Activated T-helper 2 cell treated with anti-CD3 and anti-CD28 coated beads, Interferon-gamma antibody, Interleukin-2, Interleukin-4, amounts not matched to agents 10 μg/mL and 5 μg/mL and 100 μg/mL, durations not matched to agents 14 hours and 24 hours and 36 hours (primary cell): ENCODE measurements at places on chromosomes 2 and 18. TPM values are rescaled to one million over a fixed set of nuclear protein-coding genes. Genes with fewer than 3 reads are reported as not detected.

TP53I3 gene
- total RNA-seq: 2.7 and 3.1 TPM in 2 replicates

CD226 gene
- total RNA-seq: 81.5 and 85.3 TPM in 2 replicates

PROM2 gene
- total RNA-seq: 0.59 and 1.1 TPM in 2 replicates

MYL1 gene
- total RNA-seq: not detected in 2 replicates

ZAP70 gene
- total RNA-seq: 231 and 234 TPM in 2 replicates

DSC3 gene
- total RNA-seq: not detected in 2 replicates

TUBA3E gene
- not detected in 2 replicates for total RNA-seq

SGPP2 gene
- 10.6 and 11.4 TPM in 2 replicates for total RNA-seq

PUM2 gene
- total RNA-seq: 121 and 127 TPM in 2 replicates

FSIP2 gene
- 0.21 and 0.28 TPM in 2 replicates for total RNA-seq

TWIST2 gene
- total RNA-seq: not detected in 2 replicates

FAM237A gene
- total RNA-seq: not detected in 2 replicates

SULT1C2 gene
- total RNA-seq: not detected in 2 replicates

FAHD2A gene
- 32.5 and 40.3 TPM in 2 replicates for total RNA-seq

IGFBP2 gene
- total RNA-seq: 30.1 and 32.5 TPM in 2 replicates

SERPINB13 gene
- total RNA-seq: not detected in 2 replicates

SCN9A gene
- total RNA-seq: 0.16 TPM in 1 of 2 replicates, not detected in the other

HAAO gene
- 5.1 and 5.8 TPM in 2 replicates for total RNA-seq

TMEM169 gene
- 1.3 and 1.6 TPM in 2 replicates for total RNA-seq

AOX1 gene
- not detected in 2 replicates for total RNA-seq

CPS1 gene
- total RNA-seq: 1.2 and 1.4 TPM in 2 replicates

KCNF1 gene
- not detected in 2 replicates for total RNA-seq
